Muscle of back (tissue), 13 donors: ENCODE measurements at places on chromosomes 3 and 15.

DNA sequence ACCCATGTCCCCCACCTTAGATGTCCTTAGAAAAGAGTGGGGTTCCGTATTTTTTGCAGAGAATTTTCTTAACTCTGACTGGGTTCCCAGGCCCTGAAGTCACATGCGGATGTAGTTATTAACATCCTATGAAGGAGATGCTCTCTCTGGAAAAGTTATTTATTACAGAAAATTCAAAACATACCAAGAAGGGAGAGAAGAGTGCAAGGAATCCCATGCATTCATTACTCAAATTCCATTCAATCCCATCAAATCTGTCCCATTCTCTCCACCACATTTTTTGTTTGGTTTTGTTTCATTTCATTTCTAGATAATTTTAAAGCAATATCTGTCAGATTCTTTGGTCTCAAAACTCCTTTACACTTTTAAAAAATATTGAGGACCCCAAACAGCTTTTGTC is 34.3 kb upstream of the ANKRD34C start:
- no peak for DNase-seq

DNA sequence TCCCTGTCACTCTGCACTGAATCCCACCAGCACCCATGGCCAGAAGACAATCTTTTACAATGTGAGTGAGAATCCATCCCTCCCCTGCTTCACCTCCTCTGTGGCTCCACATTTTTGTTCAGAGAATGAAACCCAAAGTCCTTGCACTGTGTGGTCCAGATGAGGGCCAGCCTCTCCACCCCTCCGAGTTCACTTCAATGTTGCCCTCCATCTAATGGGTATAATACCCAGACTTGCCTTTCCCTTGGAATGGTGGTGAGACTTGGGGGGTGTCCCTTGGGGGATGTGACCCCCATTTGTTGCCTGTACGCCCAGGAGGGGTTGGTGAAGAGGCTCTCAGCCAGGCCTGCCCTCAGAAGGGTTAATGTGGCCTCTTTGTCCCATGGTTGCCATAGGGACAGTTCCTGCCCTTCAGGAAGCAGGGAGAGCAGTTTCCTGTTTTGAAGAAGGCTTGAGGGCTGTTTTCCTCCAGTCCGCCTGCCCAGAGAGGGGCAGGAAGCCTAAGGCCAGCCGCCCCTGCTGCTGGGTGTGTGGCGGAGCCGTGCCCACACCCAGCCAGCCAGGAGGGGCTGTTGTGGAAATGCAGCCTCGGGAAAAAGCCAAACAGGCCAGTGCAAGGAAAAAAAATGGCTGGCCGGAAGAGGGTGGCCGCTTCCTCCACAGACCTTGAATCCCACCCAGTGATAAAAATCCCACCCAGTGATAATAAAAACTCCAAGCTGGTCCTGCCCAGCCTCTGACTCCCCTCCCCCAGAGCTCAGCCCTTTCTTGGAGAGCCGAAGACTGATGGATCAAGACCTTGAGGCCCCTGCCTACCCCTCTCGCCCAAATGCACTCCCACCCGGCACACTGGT is 14.6 kb upstream of the FGD5 start:
- DNase-seq: no peak

GRCh38 chr15:63362885-63363284 is 18.8 kb downstream of the CA12 start:
- no peak for DNase-seq

- DNase-seq: no peak
Measured at GRCh38 chr3:184343200-184343876, 5.9 kb downstream of the FAM131A start.

GRCh38 chr3:31377045-31377642 is 155.6 kb upstream of the STT3B start:
- DNase-seq: no peak

DNA sequence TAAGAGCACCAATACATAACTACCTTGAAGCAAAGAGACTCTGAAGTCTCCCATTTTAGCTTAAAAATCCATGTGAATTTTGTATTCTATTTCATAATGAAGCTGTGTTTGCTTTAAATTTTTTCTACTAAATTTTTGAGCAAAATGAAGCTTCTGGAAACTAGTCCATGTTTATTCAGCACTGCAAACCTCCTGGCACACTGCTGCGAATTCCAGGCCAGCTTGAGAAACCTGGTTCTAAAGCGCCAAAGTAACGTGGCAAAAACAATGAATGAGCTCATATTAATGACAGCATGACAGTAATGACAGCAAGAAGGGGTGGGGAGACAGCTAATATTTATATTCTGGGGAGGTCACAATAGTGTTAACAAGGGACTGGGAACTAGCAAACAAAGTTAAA is 25.7 kb downstream of the CEP152 start:
- no peak for DNase-seq

DNA sequence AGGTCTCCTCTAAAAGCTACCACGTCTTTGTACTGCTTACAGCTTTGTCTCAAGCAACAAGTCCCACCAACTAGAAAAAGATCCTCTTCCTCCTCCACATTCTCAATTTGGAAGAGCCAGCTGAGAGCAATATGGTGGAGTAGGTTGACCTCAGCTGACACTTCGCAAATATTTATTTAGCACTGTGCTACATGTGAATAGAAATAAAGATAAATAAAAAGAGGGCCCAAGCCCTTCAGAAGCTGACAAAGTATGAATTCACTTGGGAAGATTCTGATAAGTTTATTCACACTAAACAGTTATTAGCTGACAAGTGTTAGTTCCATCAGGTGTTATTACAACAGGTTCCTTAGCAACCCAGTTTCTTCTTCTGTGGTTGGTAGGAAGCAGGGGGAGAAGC is 310.3 kb downstream of the GBE1 start:
- no peak for DNase-seq

DNA sequence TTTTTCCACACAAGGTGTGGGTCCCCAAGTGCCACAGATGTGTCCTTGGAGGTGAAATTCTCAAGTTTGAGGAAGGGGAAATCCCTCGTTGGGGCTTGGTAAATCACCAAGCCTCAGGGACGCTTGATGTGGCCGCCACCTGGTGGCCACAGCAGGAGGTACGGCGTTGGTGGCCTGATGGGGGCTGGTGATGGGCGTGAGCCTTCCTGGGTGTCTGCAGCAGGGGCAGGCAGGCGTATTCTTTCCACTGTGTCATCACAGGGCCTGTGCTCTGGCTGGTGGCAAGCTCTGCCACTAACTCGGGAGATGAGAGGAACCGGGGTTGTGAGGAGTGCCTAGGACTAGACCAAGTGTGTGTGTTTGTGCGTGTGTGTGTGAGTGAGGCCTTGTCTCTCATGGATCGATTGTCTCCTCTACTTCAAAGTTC is 4.2 kb downstream of the ACOX2 start:
- DNase-seq: peak; percentile 68

DNA sequence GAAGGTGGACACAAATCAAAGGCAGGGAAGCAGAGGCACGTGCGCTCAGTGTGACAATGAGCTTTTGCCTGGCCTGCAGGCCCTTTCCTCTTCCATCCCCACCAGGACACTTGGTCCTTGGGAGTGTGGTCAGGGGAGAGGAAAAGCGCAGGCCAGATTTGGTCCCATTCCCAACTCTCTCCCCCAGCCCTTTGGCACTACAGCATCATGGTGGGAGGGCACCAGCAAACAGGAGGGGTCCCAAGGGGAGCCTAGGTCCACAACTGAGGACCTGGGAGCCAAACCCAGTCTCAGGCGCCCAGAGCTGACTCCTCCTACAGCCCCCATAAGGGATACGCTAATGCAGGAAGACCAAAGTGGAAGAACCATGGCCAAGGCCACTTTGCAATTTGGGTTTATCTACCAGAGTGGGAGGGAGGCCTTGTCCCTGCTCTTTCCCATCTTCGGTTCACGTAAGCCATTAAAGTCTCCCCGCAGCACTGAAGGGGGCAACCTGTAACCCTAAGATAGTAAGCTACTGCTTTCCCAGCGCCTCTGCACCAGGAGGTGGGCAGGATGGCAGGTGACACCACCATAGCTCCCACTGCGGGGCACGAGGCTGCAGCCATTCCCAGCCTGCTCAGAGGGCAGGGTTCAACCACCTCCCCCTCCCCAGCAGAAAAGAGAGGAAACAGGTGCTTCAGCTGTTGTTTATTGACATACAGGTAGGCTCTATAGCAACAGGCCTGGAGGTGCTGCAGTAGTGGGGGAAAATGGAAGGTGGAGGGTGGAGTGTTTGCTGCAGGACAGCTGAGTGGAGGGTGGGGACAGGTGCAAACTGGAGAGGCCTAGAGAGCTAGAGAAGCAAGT is 993 bp upstream of the GRAMD2A start:
- no peak for DNase-seq

GRCh38 chr3:119343719-119344118 is 49.5 kb downstream of the ARHGAP31 start:
- no peak for DNase-seq

- DNase-seq: no peak
Measured at GRCh38 chr3:158631981-158632380, 12.3 kb upstream of the GFM1 start.

- DNase-seq: no peak
Measured at GRCh38 chr3:58490860-58491501, 915 bp upstream of the KCTD6 start.

DNA sequence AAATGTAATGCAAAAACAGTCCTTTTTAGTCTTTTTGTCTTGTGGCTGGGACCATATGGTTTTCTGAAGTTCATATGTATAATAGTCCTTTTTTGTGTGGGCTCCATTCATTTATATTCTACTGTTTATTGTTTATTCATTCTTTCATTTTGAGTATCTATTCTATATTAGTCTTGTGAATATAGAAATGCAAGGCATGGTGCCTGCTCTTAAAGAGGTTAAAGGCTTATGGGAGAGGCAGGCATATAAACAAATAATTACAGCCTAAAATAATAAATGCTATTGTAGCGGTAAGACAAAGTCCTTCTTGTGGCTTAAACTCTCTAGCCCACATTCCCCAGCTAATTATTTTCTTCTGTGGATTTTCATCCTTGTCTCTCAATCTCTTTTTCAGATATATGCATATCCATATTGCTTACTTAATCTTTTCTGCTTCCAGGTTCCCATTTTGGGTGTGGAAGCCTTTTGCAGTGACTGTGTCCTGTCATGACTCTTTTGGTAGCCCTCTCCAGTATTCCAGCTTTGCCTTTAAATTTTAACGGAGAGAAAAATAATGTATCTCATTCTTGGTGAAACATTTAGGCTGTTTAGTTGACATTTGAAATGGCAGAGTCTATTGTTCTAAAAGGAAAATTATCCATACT is 101.6 kb downstream of the PPM1L start:
- DNase-seq: no peak
